Pancreas (tissue), 10 donors: ENCODE measurements at places on chromosomes 6 and 20. TPM values are rescaled to one million over a fixed set of nuclear protein-coding genes. Genes with fewer than 3 reads are reported as not detected.

DNA sequence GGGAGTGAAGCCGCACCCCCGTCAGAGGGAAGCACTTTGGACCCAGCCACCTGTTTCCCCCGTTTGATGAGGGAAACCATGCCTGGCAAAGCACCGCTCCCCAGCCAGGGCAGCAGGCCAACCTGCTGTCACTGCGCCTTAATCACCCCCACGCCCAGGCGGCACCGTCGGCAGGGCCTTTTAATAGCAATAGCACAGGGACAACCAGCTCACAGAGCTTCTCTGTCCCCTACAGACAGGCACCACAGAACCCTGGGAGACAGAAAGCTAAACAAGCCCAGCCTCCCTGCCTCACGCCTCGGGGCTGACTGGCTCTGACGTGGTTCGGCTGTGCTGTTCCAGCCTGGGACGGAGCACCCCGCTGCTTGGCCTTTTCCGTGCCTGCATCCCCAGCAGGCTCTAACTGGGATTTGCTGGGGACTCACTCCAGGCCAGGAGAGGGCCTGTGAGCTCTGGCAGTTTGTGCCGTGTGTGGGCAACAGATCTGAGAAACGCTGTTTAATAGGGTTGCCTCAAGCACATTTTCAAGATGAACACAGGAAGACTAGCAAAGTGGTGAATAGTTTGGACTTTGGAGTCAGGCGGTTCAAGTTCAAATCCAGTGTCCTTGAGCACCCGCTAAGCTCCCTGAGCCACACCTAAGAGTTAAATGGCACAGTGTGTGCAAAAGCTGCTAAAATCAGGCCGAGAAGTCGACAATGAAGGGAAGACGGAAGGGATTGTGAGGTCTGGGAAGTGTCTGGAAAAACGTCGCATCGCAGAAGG lies 223.8 kb downstream of the NRN1 start:
- no peak overlapping the region for H3K27ac ChIP-seq
- no peak overlapping the region for H3K4me3 ChIP-seq
- H3K4me1 ChIP-seq, result no peaks in the 10 kb centered on the region
- DNase-seq, result peak; percentile 31

DNA sequence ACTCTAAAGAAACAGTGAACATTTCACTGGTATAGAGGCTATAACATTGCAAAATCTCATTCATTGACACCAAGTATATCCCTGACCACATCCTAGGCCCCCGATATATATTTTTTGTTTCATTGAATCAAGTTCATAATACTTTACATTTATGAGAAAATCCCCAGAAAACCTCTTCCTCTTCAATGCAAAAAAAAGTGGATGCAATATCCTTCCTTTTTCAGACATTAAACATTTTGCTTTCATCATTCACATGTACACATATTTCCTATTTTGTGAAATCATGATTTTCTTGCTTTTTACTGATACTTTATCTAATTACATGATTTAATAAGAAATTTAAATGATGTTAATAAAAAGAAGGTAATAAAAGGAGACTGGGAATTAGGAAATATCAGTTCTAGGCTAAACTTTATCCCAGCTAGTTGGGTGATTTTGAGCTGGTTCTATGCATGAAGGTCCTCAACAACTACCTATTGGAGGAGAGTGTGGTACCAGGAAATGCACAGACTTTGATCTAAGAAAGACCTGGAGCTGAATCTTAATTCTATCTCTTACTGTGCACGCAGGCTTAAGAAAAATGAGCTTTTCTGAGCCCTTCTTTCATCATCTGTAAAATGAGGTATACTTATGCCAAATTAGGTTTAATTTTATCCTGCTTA lies 4.9 kb downstream of the SYNE1 start:
- H3K36me3 ChIP-seq, result no peaks in the 10 kb centered on the region
- no peak overlapping the region for H3K27ac ChIP-seq
- H3K4me3 ChIP-seq, result no peak overlapping the region

- DNase-seq, result no peak
- no peak overlapping the region for H3K27ac ChIP-seq
- H3K4me1 ChIP-seq, result no peaks in the 10 kb centered on the region
- no peaks in the 10 kb centered on the region for H3K27me3 ChIP-seq
- H3K36me3 ChIP-seq, result no peaks in the 10 kb centered on the region
Measured at GRCh38 chr6:166463359-166464067, 80.8 kb upstream of the MPC1 start.

DNA sequence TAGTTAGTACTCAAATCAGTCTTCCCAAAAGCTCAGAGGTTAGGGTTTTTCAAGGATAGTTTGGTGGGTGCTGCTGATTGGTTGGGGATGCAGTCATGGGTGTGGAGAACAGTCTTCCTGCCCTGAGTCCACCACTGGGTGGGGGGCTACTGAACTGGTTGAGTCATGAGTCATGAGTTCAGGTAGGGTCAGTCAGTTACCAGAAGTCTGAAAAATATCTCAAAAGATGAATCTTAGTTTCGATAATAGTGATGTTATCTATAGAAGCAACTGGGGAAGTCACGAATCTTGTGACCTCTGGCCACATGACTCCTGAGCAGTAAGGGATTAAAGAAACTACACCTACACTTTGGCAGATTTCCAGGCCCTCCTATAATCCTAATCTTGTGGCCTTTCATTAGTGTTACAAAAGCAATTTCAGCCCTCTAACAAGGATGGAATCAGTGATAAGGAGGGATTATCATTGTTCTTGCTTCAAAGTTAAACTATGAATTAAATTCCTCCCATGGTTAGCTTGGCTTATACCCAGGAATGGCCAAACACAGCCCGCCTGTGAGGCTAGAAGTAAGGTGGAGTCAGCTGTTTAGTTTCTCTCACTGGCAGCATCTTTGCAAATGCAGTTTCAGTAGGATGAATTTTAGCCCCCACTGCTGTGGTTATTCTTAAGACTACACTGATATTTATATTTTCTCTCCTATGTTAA lies 33.3 kb upstream of the NKAIN2 start:
- H3K27ac ChIP-seq, result no peak overlapping the region
- H3K4me3 ChIP-seq, result no peak overlapping the region
- H3K27me3 ChIP-seq, result no peaks in the 10 kb centered on the region
- H3K36me3 ChIP-seq, result no peaks in the 10 kb centered on the region

GRCh38 chr6:187210-187861 lies 105.0 kb upstream of the DUSP22 start:
- no peak for DNase-seq
- no peaks in the 10 kb centered on the region for H3K27me3 ChIP-seq
- H3K36me3 ChIP-seq, result no peaks in the 10 kb centered on the region
- H3K27ac ChIP-seq, result no peak overlapping the region

Gene RTEL1
- total RNA-seq, result 12.8 TPM

DNA sequence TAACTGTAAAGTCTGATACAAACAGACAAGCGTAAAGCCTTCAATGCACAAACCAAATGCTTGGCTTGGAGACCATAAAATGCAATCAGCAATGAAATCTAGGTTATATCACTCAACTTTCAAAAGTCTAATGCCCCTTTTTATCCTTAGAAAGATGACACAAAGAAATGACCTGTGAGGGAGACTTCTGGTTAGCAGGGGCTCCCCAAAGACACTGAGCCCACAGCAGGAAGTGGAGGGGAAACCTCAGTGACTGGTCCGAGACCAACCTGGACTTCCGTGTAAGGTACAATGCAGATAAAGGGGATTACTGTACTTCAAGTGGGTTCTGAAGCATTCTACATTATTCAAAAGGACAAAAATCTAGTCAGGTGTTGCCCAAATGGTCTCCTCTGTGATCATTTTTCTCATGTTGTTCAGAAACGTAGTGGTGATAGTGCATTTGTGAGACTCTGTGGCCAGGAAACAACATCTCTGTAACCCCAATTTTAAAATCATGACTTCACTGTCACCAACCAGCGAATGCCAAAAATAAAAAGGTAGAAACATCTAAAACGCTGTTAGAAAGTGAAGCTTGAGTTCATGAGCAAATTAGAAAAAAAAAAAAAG lies 88.2 kb downstream of the HIVEP2 start:
- no peak overlapping the region for H3K4me3 ChIP-seq
- H3K36me3 ChIP-seq, result no peaks in the 10 kb centered on the region
- DNase-seq, result no peak
- H3K4me1 ChIP-seq, result peaks cover 14% of the 10 kb centered on the region
- H3K27me3 ChIP-seq, result no peaks in the 10 kb centered on the region

GRCh38 chr6:47144306-47144705 lies 102.2 kb upstream of the ADGRF1 start:
- H3K27ac ChIP-seq, result no peak overlapping the region
- peaks cover 5% of the 10 kb centered on the region for H3K4me1 ChIP-seq
- H3K36me3 ChIP-seq, result no peaks in the 10 kb centered on the region
- no peaks in the 10 kb centered on the region for H3K27me3 ChIP-seq

GRCh38 chr6:170093658-170094596 lies 197.0 kb downstream of the DLL1 start:
- H3K27ac ChIP-seq, result no peak overlapping the region
- no peaks in the 10 kb centered on the region for H3K4me1 ChIP-seq
- DNase-seq, result peak; percentile 10
- no peak overlapping the region for H3K4me3 ChIP-seq
- H3K27me3 ChIP-seq, result no peaks in the 10 kb centered on the region

DNA sequence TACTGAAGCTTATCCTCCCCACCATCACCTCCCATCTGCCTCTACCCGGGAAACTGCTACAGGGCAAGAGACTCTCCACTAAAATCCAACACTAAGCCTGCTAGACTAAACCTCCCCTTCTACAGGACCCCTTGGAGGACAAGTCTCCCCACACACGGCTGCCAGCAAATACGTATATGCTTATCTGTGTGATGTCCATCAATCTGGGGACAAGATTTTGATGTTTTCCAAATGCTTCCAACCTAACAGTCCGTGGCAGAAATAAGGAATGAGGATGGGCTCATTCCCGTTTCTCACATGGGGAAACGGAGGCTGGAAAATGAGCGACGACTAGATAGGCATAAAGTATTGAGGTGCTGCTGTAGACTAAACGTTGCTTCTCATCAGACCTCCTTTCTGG lies 1.8 kb downstream of the KCNK5 start:
- peak overlapping the region; percentile 72 for H3K4me3 ChIP-seq
- no peak for DNase-seq
- H3K27me3 ChIP-seq, result no peaks in the 10 kb centered on the region
- H3K27ac ChIP-seq, result no peak overlapping the region
- H3K4me1 ChIP-seq, result no peaks in the 10 kb centered on the region

DNA sequence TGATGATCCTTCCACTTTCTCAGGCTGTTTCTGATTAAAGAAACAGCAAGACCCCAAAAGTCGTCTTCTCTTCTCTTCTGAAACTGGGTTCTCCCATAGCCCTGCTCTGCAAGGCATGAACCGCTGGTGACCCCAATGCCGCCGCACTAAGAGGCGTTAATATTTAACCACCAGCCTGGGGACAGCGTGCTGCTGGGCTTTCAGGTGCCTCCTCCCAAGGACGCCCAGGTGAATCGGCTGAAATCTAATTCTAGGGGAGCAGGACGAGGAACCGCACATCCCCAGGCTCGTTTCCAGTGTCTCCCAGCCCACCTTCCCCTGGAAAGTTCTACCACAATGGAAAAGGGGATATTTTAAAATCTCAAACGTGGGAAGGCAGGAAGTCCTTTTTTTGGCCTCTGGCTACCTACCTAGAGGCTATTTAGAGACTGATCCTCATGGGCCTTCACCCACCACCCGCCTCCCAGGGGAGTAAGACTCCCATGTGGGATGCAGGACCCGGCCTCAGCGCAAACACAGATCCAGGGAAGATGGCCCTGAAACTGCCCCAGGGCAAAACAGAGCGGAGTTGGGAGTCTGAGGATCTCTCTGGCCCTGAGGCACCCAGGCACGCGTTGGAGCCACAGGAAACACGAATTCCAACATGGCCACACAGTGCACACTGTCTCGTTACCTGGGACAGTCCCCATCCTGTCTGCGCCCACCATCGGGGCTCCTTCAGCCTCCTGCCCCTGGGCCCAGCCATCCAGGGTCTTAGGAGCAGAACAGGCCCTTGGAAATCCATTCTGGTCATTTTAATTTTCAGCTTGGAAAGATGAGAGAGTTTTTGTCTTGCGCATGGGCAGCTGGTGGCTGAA lies 56.2 kb downstream of the BMP7 start:
- no peak overlapping the region for H3K4me3 ChIP-seq
- H3K36me3 ChIP-seq, result no peaks in the 10 kb centered on the region
- H3K4me1 ChIP-seq, result peaks cover 9% of the 10 kb centered on the region
- no peaks in the 10 kb centered on the region for H3K27me3 ChIP-seq
- peak; percentile 70 for DNase-seq

GRCh38 chr6:147283460-147283859 lies 79.2 kb downstream of the STXBP5 start:
- H3K4me3 ChIP-seq, result no peak overlapping the region
- DNase-seq, result no peak
- no peaks in the 10 kb centered on the region for H3K27me3 ChIP-seq
- no peak overlapping the region for H3K27ac ChIP-seq
- peaks cover 28% of the 10 kb centered on the region for H3K4me1 ChIP-seq

- no peak for DNase-seq
- no peaks in the 10 kb centered on the region for H3K36me3 ChIP-seq
- H3K27me3 ChIP-seq, result no peaks in the 10 kb centered on the region
- H3K4me1 ChIP-seq, result peaks cover 25% of the 10 kb centered on the region
- H3K4me3 ChIP-seq, result no peak overlapping the region
Measured at GRCh38 chr20:50724851-50725723, 6.3 kb upstream of the PARD6B start.

GRCh38 chr6:110831405-110831804 lies 16.1 kb upstream of the CDK19 start:
- no peak overlapping the region for H3K4me3 ChIP-seq
- no peaks in the 10 kb centered on the region for H3K4me1 ChIP-seq
- no peak overlapping the region for H3K27ac ChIP-seq
- no peaks in the 10 kb centered on the region for H3K36me3 ChIP-seq

DNA sequence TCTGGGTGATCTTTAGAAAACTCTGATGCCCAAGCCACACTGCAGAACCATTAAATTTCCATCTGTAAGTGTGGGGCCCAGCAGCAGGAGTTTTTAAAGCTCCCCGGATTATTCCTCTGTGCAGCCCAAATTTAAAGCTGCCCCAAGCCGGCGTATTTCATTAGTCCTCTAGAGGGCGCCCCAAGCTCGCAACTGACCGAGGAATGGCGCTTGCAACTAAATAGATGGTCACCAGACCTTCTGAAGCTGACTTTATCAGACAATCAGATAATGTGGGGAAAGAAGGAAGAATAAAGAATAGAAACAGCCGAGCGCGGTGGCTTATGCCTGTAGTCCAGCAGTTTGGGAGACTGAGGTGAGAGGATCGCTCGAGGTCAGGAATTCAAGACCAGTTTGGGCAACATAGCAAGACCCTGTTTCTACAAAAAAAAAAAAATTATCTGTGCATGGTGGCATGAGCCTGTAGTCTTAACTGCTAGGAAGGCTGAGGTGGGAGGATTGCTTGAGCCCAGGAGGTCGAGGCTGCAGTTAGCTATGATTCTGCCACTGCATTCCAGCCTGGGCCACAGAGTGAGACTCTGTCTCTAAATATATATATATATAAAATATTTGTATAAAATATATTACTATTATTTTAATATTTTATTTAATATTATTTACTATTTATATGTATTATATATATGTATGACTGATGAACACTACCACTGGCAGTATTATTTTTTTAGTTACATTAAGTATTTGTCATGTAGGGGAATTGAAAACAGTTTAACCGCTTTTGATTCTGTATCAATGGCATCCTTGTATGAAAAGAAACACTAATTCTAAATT lies 56.0 kb downstream of the OTOR start:
- DNase-seq, result peak; percentile 81
- H3K4me1 ChIP-seq, result no peaks in the 10 kb centered on the region
- no peak overlapping the region for H3K27ac ChIP-seq
- no peaks in the 10 kb centered on the region for H3K36me3 ChIP-seq
- H3K4me3 ChIP-seq, result no peak overlapping the region

GRCh38 chr20:22305381-22305780 lies 279.0 kb downstream of the FOXA2 start:
- no peak for DNase-seq
- no peaks in the 10 kb centered on the region for H3K4me1 ChIP-seq
- no peak overlapping the region for H3K27ac ChIP-seq
- no peaks in the 10 kb centered on the region for H3K36me3 ChIP-seq

GRCh38 chr6:3847521-3847920 lies 1.7 kb upstream of the FAM50B start:
- H3K4me3 ChIP-seq, result no peak overlapping the region
- no peaks in the 10 kb centered on the region for H3K36me3 ChIP-seq
- no peaks in the 10 kb centered on the region for H3K4me1 ChIP-seq
